IPS-NIHi11 (cell line): ENCODE measurements at places on chromosomes 7 and 10.
A peak's percentile ranks its signal among the peaks of the same experiment; 100 is the strongest.

DNA sequence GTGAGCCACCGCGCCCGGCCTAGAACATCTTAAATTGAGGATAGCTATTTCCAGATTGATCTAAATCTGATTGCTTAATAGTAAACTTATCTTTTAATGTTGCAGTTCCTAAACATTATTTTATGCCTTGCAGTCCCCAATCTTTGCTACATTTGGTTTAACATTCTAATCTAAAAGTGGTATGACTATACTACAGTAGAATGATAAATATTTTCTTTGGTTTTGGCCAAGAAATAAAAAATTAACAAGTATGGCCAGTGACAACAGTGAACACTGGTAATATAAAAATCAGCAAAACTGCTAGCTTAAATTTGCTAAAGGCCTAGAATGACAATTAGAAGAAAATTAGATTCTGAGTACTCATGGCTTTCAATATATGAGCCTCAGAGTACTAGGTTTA, 73.5 kb downstream of the CDK6 start:
- DNase-seq: no peak

- DNase-seq: no peak
Measured at GRCh38 chr7:26306790-26307189, 15.1 kb downstream of the SNX10 start.

DNA sequence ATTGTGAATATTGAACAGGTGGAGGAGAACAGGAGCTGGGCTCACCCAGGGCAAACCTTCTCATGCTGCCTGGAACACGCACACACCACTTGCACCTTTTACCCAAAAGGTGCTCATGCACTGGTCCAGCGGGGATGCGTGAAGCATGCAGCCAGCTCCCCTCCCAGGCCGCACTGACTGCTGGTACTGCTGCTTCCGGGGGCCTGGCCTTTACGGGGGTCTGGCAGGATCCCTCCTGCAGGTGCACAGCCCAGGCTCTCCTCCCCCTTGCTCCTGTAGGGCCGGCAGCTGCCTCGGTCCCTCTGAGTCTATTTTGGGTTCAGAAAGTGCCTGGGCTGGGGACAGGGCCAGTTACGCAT, 221.7 kb downstream of the DNAJB6 start:
- no peak for DNase-seq

DNA sequence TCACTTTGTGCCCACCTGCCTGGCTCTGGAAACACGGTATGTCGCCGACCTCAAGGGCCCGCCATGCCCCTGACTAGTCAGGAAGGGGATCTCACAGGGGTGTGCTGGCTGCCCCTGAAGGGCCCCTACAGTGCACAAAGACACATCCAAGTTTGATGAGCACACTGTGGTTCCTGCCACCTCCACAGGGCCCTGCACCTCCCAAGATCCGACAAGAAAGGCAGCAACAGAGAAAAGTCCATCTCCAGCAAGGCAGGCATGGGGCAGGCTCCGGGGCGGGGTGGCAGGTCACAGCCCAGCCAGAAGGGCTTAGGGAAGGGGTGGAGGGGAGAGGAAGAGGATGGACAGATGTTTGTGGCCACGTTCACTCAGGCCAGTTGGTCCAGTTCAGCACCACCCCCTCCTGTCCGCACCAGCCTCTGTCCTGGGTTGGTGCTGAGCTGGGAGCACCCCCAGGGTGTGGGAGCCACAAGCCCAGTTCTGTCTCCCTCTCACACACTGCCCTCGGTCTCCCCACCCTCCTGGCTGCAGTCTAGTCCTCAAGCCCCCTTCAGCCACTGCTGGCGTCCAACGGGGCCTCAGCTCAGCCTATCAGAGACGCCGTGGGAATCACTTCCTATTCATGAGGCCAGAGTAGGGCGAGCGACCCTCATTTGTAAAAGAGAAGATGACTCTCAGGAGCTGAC, 11.5 kb downstream of the DRGX start:
- no peak for DNase-seq

DNA sequence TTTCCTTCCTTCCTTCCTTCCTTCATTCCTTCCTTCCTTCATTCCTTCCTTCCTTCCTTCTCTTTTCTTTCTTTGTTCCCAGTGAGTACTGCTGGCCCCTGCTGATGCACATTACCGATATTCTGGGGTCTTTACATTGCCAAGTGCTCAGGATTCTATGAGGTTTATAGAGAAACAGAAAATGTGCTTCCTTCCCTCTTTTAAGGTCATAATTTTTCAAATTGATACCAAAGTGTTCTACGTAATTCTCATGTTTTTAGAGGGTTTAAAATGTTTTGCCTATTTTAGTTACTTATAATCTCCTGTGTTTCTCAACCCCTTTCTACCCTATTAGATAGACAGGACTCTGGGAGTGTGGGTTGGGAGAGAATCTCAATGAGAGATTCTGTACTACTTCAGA, 291.2 kb downstream of the HDAC9 start:
- no peak for DNase-seq

DNA sequence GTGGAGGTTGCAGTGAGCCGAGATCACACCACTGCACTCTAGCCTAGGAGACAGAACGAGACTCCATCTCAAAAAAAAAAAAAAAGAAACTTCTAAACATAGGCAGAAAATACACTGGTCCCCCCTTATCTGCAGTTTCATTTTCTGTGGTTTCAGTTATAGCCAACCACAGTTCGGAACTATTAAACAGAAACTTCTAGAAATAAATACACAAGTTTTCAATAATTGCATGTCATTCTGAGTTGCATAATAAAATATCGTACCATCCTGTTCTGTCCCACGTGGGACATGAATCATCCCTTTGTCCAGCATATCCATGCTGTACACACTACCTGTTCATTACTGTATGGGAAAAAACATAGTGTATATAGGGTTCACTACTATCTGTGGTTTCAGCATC, 8.0 kb downstream of the XRCC2 start:
- DNase-seq: no peak

- peak; percentile 89 for DNase-seq
Measured at GRCh38 chr10:2927958-2928840, 139.1 kb upstream of the PFKP start.

DNA sequence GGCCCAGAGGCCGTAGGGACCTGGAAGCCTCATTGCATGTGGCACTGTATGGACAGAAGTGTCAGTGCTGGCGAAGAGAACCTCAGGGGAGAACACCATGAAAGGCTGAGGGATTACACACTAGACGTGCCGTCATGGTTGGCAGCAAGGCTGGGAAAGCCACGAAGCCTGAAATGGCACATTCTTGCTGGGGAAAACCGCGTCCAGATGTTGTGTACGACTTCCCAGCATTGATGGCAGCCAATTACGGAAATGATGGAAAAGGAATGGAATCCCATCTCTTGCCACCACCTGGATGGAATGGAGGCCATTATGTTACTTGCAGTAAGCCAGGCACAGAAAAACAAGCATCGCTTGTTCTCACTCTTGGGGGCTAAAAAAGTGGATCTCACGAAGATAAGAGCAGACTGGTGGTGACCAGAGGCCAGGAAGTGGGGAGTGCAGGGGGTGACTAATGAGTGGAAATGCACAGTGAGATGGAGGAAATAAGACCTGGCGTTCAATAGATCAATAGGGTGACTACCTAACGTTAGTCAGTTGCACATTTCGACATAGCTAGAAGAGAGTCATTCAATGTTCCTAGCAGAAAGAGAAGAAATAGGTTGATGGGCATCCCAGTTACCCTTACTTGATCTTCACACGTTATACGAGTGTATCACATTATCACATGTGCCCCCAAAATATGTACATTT, 14.6 kb upstream of the PWWP2B start:
- no peak for DNase-seq

- no peak for DNase-seq
Measured at GRCh38 chr7:95863623-95864022, 91.3 kb downstream of the DYNC1I1 start.

DNA sequence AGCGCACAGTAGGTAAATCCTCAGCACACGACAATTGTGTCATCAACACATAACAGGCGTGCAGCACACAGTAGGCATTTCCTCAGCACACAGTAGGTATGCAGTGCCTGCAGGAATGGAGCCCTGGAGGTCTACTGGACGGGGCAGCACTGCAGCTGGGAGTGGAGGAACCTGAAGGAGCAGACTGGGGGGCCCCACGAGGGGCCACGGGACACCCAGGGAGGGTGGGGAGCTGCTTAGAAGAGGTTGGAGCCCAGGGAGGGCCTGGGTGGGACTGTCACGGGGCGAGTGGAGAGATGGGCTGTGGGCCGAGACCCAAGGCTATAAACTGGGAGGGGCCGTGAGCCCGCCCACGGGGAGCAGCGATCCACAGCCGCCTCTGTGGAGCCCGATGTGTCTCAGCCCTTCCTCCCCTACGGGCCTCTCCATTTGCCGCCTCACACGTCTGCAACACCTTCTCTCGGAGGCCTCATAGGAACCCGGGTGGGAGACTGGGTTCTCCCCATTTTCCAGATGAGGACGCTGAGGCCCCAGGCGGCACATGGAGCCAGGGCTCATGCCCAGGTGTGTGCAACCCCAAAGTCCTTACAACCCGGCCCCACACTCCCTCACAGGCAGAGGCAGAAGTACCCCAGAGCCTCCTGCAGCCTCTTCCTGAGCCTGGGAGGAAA, 101.5 kb downstream of the MICALL2 start:
- peak; percentile 25 for DNase-seq

- no peak for DNase-seq
Measured at GRCh38 chr10:76088980-76089379, 657.6 kb downstream of the LRMDA start.
